ENCODE measurements at places on chromosomes 7 and 10.

GRCh38 chr7:36029853-36030515 lies 123.1 kb upstream of the EEPD1 start:
- DNase-seq = no peak

DNA sequence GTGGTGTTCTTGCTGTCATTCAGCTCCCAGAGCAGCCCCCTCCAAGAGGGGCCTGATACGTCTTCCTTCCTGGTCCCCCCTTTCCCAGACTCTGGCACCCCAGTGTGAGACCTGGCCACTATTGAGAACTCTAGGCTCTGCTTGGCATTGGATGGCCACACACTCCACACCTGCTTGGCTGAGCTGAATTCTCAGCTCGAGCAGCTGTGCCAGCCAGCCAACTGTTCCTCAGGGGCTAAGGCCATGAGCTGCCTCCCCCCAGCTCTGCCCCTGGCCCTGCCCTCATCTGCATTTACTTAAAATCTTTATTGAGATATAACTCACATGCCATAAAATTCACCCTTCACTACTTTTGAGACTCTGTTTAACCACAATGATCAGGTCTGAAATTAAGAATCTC lies 6.7 kb downstream of the TLL2 start:
- DNase-seq = no peak

- no peak for DNase-seq
These were observed 193.2 kb downstream of the GALNT17 start for GRCh38 chr7:71325151-71325550.

DNA sequence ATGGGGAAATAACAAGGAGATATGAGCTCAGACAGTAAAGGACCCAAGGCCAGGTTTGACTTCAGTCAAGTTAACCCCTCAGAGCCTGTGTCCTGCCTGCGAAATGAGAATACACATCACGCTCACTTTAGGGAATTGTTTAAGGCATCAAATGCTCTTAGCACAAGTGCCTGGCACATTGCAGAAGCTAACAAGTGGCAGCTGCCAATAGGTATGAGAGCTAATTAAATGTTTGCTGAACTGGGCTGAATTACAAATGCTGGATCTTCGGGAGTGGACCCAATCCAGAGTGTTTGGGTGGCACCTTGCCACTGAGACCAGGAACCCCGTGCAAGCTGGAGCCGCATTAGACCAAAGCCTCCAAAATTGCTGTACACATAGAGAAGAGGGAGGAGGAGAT lies 136.8 kb downstream of the C10orf90 start:
- no peak for DNase-seq

DNA sequence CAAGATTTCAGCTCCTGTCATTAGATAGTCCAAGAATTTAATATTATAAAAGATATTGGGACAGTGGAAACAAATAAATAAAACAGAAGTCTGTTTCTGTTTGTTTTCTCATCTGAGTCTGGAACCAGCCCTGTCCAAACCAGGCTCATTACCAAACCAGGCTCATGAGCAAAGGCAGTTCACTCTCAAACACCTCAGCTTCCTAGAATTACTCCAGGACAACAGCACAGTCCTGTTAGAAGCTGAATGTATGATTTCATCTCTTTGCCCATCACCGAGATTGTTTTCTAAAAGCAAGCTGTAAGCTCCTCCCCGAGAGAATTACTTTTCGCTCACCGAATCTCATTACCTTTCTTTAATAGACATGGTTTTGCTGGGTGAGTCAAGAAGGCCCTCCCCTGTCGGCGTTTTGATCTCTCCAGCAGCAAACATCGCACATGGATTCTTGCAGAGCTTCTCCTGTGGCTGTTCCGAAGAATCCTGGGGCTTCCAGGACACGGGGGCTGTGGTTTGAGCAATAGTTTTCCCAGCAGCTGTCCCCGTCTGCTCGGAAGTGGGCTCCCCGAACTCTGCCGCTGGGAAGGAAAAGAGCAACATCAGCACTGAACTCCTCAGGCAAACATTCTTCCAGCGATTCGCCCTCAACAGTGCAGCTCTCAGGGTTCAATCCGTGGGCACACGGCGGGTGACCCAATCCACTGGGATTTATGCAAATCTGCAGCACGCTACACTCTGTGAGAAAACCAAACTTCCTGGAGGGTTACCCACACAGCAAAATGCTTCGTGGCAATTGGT lies 112.5 kb downstream of the SVIL start:
- no peak for DNase-seq

- no peak for DNase-seq
These were observed 13.3 kb downstream of the CAV1 start for GRCh38 chr7:116538138-116538537.

GRCh38 chr10:77899690-77900089 lies 26.9 kb downstream of the DLG5 start:
- no peak for DNase-seq

DNA sequence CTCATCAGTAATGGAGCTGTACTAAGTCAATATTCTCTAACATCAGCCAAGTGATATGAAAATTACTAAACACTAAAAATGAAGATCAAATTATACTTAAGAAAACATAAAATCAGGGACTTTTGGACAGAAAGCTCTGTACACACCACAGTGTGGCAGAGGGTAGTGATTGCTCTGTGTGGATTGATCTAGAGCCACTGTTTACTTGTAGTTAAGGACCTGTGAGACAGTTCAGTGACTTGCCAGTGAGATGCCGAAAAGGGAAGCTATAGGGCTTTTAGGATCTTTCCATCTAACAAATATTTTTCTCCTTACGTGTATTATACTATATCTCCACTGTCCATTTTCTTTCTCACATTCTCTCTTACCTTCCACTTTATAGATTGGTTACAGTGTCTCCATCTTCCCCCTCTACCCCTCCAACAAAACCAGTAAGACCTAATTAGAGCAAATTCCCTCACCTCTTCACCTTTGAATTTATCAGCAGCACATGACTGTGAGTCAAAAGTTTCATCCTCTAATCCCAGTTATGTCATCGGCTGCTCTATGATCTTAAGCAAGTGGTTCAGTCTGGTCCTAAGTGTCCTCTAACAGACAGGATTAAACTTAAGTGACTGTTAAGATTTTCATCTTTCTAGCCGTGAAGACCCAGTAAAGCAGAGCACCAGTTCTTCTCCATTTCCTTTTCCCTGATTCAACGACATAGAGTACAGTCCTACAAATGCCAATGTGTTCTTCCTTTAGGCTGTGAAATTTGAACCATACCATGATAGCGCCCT lies 6.9 kb downstream of the PIK3CG start:
- no peak for DNase-seq

GRCh38 chr7:124457841-124458240 lies 307.8 kb downstream of the GPR37 start:
- no peak for DNase-seq

DNA sequence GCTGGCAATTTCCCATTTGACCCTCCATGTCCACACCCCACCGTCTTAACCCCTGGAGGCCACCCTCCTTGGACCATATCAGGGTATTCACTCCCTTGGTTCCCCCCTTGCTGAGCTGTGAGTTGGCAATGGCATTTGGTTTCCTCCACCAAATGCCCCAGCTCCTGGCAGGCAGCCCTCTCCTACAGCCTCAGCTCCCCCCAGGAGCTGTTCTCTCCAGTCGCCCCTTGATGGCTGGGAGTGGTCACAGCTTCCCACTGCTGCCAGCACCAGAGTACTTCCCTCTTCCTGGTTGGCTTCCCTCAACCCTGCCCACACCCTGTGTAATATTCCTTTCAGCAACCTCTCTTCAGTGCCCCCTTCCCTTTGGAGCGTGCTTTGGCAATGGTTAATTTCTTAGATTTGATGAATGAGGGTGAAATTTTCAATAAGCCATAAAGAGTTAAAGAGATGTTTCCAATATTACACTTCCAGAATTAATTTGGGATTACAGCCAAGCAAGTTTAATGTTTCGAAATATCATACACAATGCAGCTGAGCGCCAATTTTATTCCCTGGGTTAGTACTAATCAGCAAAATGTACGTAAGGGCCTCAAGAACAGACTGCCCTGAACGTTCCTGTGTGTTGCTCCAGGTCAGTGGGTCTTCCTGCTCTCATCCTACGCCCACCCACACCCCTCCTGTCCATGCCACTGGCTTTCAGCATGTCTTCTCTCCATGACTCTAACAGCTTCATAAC lies 207.1 kb upstream of the NFE2L3 start:
- DNase-seq = no peak

- DNase-seq = no peak
These were observed 63.0 kb downstream of the GRID1 start for GRCh38 chr10:86303626-86304025.

- DNase-seq = peak; percentile 67
These were observed 866 bp downstream of the CNOT4 start for GRCh38 chr7:135508883-135509588.

DNA sequence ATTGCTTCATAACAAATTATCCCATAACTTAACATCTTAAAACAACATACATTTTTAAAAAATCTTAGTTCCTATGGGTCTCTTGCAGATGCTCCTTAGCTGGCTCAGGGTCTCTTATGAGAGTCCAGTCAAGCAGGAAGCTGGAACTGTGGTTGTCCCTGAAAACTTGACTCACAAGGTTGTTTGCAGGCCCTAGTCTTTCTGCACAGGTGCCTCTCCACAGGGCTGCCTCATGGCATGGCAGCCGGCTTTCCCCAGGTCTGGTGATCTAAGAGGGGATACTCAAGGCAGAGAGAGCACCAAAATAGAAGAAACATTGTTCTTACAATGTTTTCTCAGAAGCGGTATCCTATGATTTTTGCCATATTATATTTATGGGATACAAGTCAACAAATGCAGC lies 127.1 kb downstream of the CDK14 start:
- no peak for DNase-seq

DNA sequence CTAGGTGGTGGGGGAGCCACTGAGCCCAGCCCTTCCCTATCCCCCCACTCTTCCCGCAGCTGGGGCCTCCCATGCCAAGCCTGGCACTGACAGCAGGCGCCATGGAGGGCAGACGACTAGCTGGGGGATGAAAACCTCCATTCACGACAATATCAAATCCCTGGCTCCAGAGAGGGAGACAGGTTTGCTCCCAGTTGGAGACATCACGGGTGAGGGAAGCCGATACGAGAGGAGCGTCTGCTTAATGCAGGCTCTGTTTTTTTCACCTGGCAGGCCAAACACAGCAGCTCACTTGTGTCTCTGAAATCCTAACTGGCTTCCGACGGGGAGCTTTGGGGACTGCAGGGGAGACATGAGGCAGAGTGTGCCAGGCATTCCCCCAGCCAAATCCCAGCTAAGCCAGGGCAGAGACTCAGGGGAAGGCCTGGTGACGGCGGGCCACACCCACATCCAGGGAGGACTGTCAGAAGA lies 307.4 kb upstream of the ZMIZ1 start:
- no peak for DNase-seq

- no peak for DNase-seq
These were observed 53.2 kb downstream of the ADRB1 start for GRCh38 chr10:114096864-114097263.

DNA sequence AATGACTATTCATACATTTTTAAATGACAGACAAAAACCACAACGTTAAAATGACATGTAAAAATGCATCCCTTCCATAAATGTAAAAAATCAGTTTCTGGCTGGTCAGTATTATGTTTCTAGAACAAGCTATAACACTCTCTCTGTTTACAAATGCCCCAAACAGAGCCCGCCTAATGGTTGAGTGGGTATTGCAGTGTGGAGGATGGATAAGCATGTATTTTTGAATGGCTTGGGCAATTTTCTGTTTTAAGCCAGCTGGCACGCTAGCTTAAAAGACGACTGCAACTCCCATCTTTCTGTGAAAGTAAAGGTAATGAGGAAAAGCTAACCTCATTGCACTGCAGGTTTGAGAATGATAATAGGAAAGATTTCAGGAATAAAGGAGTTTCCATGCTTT lies 430.7 kb downstream of the PARD3 start:
- no peak for DNase-seq

DNA sequence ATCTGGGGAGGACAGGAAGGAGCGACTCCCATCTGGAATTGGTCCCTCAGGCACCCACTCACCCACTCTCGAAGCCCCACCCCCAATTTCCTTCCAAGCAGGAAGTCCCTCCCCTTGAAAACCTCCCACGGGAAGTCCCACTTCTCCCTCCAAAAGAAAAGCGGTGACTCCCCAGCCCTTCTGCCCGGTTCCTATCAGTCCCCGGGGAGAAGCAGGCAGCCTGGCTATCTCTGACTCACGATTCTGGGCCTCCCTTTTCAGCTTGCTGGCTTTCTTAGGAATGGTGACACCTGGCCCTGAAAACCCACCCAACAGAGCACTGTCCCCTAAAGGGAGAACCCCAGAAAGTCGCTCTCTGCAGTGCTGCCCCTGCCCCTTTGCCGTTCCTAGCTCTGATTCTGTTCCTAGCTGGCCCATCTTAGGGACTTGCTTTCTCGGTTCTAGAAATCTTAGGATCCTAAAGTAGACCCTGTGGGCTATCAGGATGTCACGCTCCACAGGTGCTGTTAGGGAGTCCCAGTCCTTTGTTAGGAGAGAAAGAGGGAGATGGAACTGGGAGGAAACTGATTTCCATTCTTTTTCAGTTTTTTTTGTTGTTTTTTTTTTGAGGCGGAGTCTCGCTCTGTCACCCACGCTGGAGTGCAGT lies 6.0 kb downstream of the TSC22D4 start:
- DNase-seq = no peak

DNA sequence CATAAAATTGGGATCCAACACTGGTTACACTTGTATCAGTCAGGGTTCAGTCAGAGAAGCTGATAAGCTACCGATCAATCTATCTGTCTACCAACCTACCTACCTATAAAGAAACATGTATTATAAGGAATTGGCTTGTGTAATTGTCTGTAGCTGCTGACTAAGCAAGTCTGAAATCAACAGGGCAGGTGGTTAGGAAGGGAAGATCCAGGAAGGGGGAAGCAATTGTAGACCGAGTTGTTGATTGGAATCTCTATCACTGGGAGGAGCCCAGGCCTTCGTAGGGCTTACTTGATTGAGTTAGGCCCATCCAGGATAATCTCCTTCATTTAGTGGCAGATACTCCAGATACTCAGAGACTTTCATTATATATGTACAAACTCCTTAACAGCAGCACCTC lies 271.5 kb upstream of the TEX47 start:
- no peak for DNase-seq
